Uterus (tissue), 4 donors: ENCODE measurements at places on chromosomes 16 and 17.

GRCh38 chr17:69607162-69607834 lies 192.8 kb downstream of the MAP2K6 start:
- DNase-seq = peak; percentile 46

DNA sequence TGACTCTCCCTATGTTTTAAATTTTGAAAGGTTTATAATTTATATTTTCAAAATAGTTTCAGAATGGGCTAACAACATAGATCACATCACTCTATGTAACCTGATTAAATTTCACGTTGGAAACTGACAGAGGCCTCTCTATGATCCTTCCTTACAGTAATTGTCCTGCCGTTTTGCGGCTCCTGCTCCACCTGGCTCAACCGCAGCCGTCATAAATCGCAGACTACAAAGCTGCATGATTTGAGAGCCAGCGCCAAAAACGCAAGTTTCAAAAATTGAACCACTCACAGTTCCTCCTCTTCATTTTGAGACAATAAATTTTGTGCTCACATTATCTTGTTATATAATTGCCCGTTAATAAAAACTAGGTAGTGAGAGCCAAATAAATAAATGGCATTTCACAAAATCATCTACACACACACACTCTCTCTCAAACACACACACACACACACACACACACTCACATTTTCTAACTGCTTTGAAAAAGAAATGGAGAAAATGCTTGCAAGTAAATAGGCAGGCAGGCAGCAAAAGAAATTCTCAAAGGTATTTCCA lies 263.1 kb upstream of the PSMD7 start:
- no peak for DNase-seq

DNA sequence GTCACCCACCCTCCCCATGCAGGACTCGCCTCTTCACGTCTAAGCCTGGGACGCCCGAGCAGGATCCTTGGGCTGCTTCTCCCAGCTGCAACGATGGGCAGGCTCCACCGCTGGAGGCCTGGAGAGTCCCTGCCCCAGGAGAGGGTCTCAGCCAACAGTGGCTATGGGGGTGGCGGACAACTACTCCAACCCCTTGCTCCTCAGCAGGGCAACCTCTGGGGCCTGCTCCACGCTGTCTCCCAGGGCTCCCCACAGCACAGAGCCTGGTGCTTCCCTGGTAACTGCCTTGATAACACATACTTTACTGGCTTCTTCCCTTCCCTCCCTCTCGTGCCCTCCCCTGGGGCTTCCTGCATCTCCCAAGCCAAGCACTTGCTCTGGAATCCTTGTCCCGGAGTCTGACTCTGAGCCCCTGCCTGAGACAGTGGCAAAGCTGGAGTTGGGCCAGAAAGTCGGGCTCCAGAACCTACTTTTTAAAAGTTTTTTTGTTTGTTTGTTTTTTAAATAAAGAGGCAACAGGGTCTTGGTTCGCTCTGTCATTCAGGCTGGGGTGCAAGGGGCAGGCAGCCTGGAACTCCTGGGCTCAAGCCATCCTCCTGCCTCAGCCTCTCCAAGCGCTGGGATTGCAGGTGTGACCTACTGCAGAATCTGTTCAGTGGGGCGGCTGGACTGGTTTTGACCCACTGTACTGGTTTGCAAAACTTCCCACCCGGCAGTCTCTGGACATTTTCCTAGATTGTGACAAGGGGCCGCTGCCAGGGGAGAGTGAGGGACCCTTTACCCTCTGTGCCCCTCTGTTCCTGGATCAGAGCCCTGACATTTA lies 99.4 kb downstream of the TNFRSF13B start:
- DNase-seq = no peak

DNA sequence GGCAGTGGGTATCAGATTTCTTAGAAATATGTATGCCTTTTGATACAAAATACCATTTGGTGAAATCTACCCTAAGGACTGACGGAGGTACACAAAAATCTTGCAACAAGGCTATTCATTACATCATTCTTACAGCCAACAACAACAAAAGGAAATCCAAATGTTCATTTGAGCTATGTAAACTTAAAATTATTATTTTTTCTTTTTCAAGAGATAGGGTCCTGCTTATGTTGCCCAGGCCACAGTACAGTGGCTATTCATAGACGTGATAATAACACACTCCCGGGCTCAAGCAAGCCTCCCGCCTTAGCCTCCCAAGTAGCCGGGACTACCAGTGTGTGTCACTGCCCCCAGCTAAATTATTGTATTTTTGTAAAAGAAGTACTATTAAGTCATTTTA lies 9.0 kb downstream of the SRR start:
- DNase-seq = no peak

DNA sequence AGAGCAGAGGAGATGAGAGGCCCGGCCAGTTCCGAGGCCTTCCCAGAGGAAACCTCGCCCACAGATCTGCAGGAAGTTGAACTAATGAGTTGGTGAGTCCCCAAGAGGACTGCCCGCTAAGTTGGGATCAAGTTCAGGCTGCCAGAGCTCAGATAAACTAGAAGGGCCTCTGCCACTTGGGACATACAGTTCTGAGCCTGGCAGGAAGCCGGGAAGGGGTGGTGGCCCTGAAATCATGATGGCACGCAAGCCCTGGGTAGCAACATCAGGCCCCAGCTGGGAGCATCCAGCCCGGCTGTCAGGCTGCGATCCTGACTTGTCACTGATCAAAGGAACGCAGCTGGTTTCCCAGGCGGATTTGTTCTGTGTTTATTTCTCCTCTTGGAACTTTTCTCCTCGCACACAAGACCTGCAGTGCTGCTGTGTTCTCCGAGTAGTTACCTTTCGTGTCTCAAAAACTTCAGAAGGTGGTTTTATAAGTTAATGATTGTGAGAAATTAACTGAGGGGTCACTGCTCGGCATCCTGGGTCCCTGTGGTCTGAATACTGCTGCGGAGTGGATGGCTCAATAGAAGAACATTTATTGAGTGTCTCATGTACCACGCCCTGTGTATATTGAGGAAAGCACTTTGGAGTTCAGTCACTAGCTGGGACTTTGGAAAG lies 8.0 kb upstream of the WFDC1 start:
- peak; percentile 67 for DNase-seq

- DNase-seq = no peak
Observed at GRCh38 chr16:84606081-84606875, 11.6 kb downstream of the COTL1 start.

GRCh38 chr16:285146-286055 lies 2.4 kb downstream of the PDIA2 start:
- DNase-seq = no peak

GRCh38 chr17:58371300-58371950 lies 19.4 kb upstream of the SUPT4H1 start:
- DNase-seq = no peak

- no peak for DNase-seq
Observed at GRCh38 chr16:11194913-11195312, 61.1 kb downstream of the SOCS1 start.

DNA sequence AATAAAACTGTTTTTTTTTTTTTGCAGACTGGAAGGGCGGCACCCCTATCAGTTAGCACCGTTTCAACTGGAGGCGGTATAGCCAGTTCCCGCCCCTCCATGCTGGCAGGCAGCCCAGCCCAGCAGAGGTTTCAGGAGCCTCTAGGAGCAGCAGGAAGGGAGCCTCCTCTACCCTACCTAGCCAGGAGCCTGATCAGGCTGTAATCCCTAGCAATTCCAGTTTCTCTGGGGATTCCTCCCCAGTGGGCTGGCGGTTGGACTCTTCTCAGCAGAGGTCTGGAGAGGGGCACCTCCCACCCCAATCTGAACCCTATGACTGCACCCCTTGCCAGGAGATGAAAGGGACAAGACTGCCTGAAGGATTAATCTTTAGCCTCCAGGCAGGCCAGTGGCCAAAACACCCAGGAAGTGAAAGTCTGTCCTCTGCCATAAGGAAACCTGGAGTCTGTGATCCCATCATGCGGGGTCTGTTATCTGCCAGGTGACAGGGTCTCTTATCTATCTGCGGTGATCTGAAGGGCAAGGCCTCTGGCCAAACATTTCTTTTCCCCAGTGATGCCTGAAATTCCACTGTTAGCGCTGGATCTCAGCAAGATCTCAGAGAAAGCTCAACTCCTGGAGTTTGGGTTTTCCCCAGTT lies 4.9 kb upstream of the CDH1 start:
- no peak for DNase-seq

DNA sequence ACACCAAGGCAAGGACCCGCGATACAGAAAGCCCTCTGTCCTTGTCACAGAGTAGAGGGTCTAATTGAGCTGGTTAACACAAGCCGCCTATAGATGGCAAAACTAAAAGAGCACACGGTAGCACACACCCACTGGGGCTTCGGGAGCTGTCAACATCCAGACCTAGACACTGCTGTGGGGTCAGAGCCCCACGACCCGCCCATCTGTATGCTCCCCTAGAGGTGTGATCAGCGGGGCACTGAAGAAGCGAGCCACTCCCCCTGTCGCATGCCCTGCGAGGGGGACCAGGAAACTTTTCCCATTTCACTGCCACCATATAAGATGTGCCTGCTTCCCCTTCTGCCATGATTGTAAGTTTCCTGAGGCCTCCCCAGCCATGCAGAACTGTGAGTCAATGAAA lies 1255.8 kb upstream of the CDH8 start:
- no peak for DNase-seq

DNA sequence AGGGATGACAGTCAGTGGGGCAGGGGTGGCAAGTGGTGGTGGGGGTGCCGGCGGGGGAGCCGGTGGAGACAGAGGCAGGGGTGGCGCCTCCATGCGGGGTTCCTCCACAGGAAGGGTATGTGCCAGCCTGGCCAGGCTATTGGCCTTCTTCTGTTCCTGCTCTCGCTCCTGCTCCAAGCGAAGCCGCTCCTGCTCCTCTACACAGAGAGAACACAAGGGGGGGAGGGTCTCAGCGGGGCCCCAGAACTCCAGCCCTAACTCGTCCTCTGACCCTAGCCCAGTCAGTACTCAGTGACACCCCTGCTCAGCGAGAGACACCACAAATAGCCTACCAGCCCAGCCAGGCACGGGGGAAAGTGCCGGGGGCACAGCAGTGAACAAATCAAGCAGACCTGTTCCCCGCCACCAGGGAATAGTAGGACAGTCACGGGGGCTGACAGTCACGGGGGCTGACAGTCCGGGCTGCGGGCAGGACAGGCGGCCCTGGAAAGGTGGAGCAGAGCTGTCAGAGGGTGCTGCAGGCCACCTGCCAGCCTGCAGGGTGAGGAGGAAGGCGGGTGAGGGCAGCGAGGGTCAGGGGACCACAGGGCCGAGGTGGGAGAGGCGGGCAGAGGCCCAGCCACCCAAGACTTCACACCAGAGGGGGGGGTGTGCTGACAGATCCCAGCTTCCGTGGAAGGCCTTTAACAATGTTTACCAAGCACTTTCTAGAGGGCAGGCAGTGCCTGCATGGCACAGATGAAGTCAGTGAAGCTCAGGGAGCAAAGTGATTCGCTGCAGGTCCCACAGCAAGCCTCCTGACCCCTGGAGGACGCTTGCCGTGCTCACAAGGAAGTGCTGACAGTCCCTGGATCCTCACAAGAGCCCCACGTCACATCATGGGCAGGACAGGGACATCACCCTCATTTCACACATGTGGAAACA lies 5.3 kb downstream of the MNT start:
- no peak for DNase-seq

GRCh38 chr16:78842950-78843349 lies 743.5 kb downstream of the WWOX start:
- no peak for DNase-seq

DNA sequence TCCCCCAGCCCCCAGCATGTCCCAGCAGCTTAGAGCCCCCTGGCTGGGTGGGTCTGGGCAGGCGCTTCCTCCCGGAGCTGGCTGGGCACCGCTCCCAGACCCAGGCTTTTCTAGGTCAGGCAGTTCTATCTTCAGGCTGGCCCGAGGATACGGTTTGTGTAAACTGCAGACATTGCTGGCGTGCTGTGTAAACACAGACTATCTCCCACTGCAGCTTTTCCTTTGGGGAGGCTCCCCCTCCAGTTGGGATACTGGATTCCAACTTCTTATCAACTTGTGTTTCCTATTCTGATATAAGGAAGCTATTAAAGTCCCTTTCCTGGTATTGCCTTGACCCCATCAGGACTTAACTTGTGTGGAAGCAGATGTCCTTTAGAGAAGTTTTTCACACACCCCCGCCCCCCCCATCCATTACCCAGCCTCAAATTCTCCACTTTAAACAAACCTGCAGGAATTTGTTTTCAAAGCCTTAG lies 18.3 kb upstream of the GNA13 start:
- DNase-seq = peak; percentile 51

DNA sequence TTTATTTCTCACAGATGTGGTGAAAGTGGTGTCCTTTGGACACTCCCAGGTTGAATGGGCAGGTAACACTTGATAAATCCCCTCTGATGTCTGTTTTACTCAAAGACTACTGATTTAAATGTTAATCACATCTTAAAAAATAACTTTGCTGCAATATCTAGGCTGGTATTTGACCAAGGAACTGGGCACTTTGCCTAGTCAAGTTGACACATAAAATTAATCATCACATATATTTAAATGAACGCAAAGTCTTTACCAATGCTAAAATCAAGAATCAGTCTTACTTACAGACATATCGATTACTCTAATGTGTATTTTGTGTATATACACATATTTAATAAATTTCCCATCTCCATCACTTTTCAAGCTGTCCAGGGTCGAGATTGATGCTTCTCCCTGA lies 7.0 kb downstream of the MT2A start:
- DNase-seq = no peak

- no peak for DNase-seq
Observed at GRCh38 chr16:81143921-81144471, 47.8 kb upstream of the GCSH start.

- no peak for DNase-seq
Observed at GRCh38 chr16:66873685-66874055, 6.6 kb upstream of the PDP2 start.

- DNase-seq = no peak
Observed at GRCh38 chr17:77115510-77115909, 25.3 kb upstream of the SEC14L1 start.

DNA sequence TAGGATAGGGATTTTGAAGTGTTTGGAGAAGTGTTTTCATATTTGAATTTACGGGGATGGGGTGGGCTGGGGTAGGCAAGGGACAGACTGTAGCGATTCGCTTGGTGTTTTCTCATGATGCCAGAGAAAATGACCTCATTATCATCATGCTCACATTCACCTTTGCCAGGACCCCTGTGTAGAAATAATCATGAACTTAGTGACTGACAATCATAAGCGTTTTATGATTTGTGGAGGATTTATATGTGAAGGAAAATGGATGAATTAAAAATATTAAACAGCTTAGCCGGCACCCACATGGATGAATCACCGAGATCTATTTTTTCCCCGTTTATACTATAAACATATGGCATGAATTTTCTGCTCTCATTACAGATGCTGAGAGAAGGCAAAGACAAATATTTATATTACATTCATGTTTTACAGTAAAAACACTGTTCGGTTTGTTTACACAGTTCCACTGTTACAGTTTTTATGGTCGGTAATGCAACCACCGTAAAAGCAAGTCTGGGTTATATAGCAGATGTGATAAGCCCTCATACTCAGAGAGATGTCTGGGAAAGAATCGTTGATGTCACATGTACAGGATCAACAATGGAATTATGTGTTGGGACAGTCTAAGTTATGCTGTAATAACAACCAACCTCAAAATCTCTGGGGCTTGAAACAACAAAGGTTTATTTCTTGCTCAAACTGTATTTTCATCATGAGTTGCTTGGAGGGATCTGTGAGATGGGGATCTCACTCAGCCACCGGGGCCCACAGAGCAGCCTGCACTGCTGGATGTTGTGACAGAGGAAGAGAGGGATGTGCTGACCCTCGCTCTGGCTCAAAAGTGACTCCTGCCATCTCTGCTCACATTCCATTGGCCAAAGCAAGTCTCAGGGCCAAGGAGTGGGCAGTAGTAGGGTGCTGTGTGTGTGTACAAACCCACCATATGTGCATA lies 85.1 kb downstream of the WWOX start:
- no peak for DNase-seq

- no peak for DNase-seq
Observed at GRCh38 chr16:56547120-56547948, 17.5 kb upstream of the MT4 start.

- no peak for DNase-seq
Observed at GRCh38 chr16:63745456-63745855, 1376.4 kb downstream of the CDH11 start.
